ENCODE measurements at places on chromosomes 1 and 21.

DNA sequence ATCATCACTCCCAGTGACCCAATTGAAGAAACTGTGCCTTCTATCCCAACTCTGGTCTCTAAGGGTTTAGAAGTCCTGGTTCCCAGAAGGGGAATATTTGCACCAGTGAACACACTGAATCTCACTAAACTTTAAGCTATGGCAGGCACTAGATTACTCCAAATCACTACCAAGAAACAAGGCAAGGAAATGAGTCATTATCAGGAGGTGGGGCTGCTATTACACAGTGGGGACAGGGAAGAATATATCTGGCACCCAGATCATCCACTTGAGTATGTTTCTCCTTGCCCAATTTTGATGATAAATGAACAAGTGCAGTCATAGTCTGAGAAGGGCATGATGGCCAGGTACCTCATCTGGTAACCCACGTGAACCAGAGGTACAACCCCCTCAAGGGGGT lies 7.0 kb downstream of the MRPL9 start:
- DNase-seq = no peak

GRCh38 chr1:51415963-51416362 lies 85.6 kb upstream of the TTC39A start:
- DNase-seq = no peak

DNA sequence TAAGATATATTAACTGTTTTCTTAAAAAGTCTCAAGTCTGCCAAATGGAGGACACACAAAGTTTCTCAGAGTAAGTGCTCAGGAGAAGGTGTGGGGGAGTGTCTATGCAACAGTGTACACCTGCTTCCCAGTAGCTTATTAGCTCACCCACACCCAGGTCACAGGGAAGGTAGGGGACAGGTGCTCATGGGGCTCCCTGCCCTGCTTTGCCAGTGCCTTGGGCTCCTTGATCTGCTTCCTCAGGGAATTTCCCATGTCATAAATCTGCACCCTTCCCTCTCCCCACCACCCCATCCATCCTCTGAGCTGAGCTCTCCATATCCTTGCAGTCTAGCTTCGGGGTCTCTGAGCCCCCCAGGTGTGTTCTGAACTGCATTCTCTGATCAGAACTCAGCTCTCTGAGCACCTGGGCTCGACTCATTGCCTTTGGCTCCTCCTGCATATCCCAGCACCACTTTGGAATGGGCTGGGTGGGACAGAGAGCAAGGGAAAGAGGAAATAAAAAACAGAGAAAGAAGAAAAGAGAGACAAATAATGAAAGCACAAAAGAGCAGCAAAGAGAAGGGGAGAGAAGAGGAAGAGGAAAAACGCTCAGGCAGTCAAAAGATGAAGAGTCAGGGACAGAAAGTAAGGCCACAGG lies 87.0 kb upstream of the ATP1B1 start:
- DNase-seq = no peak

GRCh38 chr1:160702100-160702499 lies 9.5 kb downstream of the CD48 start:
- DNase-seq = no peak
